ENCODE measurements at places on chromosomes 7 and 10.

- DNase-seq: peak; percentile 55
Observed at GRCh38 chr7:67377939-67378862, 381.6 kb downstream of the TYW1 start.

GRCh38 chr7:87341441-87341840 lies 4.0 kb upstream of the CROT start:
- DNase-seq: peak; percentile 14

GRCh38 chr10:17241611-17242333 lies 13.7 kb downstream of the VIM start:
- DNase-seq: no peak

DNA sequence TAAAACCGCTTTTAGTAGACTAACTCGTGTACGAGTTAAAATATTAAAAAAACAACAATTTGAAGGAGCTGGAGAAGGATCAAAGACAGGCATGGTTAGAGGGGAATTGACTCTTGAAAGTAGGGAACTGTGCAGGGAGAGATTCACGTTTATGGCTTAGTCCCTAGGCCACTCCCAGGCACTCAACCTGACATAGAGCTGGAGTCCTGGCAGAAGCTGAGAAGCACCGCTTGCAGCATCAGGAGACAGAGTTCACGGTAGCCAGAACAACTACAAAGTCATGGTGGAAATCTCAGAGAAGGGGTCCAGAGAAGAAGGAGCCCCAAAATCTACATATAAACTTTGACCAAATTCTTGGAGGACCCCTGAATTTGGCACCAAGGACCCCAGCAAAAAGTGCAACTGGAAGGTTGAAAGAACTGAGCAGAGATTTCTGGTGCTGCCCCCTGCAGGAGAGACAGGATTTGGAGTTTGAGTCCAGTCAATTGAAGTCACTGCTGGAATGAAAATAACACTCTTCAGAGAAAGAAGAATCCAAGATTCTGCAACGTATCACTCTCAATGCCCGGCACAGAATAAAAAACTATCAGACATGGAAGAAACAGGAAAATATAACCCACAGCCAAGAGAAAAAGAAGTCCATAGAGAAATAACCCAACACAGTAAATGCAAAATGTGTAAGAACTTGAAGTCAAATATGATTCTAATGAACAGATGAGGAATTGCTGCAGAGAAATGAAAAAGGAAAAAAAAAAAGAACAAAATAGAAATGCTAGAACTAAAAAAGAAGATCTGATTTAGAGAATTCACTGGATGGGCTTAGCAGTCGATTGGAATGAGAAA lies 493.3 kb upstream of the PODXL start:
- no peak for DNase-seq

DNA sequence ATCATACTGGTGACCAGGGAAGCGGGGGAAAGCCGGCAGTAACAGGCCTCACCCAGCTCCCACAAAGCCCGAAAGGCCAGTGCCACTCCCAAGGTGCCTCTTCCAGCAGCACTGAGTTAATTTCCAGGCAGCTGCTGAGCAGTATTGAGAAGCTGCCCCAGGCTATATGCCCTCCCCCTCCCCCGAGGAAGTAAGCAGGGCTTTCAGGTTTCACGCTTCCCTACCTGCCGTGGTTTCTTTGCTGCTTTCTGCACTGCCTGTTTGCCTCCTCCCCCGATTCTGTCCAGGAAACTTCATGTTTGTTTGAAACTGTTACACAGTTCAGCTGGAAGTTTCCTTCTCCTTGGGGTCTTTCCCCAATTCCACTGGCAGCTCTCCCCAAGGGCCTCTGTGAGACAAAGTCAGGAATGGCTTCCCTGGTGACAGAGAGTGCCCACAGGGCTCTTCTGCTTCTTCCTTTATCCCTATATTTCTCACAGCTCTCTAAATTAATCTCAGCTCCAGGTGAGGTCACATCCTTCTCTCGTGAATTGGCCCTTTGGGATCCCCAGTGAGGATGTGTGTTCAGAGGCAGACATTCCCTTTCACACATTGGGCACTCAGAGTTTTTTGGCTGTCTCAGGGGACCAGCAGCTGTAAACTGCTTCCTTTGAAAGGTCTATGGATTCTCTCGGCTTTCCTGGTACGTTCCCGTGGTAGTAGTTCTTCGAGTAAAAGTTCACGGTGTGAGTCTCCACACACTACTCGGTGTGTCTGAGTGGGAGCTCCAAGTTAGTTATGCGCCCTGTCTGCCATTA lies 19.4 kb downstream of the C1GALT1 start:
- DNase-seq: peak; percentile 49

DNA sequence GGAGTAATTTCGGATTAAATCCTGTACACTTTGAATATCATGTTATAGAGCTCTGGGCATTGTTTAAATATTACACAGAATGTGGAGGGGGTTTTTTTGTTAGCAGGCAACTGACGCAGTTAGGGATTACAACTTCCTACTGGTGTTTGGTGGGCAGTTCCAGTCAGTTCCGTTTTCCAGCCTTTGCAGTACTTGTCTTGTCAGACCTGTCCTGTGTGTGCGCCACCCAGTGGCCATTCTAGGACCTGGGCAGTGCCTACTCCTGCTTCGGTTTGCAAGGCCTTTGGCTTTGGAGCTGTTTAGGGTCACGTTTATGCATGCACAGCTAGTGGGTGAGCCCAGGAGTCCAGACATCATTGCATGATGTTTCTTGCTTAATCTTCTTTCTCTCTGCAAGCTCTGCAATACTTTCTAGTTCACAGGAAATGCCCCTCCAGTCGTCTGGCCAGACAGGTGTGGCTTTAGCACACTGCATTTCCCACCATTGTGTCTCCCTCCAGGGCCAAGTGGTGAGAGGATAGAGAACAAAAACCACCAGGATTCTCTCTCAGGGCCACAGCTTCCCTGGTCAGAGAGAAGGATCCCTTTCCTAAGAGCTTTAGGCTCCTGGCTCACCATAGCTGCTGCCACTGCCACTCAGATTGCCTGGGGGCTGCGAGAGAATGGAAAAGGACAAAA lies 96.5 kb upstream of the TARP start:
- peak; percentile 84 for DNase-seq

- no peak for DNase-seq
Observed at GRCh38 chr10:133123050-133123745, 35.5 kb downstream of the ADGRA1 start.

DNA sequence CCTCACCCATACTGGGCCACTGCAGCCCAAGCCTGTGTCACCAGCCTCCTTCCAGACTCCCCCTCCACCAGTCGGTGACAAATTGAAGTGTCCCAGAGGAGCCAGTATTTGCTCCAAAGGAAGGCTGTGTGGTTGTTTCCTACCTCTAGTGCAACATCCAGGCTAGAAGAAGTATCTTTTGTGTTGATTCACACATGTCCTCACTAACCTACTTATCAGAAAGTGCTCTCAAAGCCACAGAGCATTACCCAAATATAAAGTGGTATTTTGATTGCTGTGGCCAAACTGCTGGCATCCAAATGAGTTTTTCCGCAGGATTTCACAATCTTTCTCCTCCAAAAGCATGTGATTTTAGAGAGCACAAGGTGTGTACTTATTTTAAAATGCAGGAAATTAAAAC lies 134.8 kb downstream of the CUL2 start:
- no peak for DNase-seq

DNA sequence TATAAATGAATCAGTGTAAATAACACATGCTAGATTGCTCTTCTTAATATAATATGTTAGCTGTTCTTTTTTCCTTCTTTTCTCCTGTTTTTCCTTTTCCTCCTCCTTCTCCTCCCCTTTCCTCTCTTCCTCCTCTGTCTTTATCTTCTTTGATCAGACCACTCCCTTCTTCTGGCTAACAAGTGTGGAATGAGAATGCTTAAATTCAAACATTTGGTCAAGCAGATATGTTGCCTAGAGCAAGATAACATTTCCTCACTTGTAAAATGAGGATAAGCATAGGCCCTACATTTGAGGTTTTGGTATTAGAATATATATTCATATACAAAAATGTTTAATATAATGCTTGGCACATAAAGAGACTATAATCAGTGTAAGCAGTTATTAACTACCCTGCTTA lies 299.1 kb downstream of the PCDH15 start:
- DNase-seq: no peak

DNA sequence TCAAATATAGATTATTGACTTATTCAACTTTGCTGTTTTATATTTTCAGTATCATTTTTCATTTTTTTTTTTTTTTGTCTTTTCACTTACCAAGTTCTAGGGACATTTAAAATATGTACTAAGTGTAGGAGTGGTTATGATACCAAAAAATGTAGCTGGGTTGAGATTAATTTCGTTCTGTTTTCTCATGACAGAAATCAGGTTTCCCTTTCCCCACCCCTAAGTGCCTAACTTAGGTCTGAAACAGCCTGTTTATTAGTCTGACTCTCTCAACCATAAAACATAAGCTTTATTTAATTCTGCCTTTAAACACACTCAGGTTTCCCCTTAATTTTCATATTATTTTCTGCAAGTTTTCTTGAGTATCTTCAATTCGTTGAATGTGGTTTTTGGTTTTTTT lies 22.1 kb downstream of the TMEM106B start:
- no peak for DNase-seq

- DNase-seq: no peak
Observed at GRCh38 chr7:16900209-16900768, 18.5 kb upstream of the AGR3 start.

DNA sequence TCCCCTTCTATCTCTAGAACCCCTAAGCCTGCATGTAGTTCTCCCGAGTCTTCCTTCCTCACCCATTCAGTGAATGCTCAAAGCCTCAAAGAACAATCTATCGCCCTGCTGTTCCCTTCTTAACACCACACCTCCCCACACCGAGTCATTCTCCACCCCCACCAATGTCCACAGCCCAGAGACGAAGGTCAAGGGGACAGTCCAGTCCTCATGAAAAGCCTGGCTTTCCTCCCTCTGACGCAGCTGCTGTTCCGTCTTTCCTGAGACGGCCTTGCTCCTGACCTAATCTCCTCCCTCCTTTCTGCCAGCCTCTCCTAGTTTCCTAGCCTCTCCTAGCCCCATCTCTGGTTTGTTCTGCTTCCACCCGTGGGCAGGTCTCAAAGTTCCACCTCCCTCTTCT lies 9.2 kb downstream of the MOSPD3 start:
- no peak for DNase-seq

- peak; percentile 11 for DNase-seq
Observed at GRCh38 chr7:27745064-27745583, 5.2 kb downstream of the TAX1BP1 start.

Data from CD4-positive, alpha-beta T cell treated with Interleukin-21 for 1 hour (primary cell).